Naive thymus-derived CD4-positive, alpha-beta T cell (primary cell): ENCODE measurements at places on chromosomes 2 and 18. TPM values are rescaled to one million over a fixed set of nuclear protein-coding genes. Genes with fewer than 3 reads are reported as not detected.

The SPP2 gene
- total RNA-seq: not detected

DNA sequence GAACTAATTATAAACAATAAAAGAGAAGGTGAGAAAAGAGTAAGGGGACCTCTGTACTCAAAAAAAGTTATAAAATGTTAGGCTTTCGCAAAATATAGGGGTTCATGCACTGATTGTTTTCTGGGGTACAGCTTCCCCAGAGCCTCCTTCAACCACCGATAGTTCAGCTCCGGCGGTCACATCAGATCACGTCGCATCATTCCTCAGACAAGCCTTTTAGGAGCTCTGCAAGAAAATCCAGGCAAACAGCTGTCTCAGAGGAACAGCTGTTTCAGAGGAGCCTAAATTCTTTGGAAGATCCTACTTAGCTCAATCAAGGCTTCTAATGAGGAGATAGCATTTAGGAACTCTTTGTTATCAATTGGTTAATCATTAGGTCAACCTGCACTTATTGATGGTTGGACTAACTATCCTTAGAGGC, 78.7 kb downstream of the MYCN start:
- H3K27me3 ChIP-seq: no peaks in the 10 kb centered on the region
- no peak overlapping the region for H3K4me3 ChIP-seq
- H3K4me1 ChIP-seq: no peaks in the 10 kb centered on the region
- no peak overlapping the region for H3K27ac ChIP-seq
- H3K36me3 ChIP-seq: no peaks in the 10 kb centered on the region

The MCEE gene
- total RNA-seq: 16.4 and 17.6 TPM in 2 replicates

DNA sequence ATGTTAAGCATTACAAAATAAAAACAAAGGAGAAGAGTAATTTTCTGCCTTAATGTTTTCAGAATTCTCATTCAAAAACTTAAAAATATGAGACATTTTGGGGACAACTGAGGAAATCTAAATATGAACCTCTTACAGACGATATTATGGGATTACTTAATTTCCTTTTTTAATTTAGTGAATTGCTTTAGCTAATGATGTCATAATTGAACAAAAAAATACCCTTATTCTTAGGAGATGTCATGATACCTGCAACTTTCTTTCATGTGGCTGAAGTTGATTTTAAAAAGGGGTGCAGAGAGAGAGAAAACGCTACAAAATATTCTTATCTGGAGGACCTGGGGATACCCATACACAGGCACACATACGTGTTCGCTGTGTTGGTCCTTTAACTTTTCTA, 129.3 kb downstream of the ZNF521 start:
- H3K27me3 ChIP-seq: no peaks in the 10 kb centered on the region
- H3K4me1 ChIP-seq: no peaks in the 10 kb centered on the region
- H3K27ac ChIP-seq: no peak overlapping the region
- DNase-seq: no peak
- no peaks in the 10 kb centered on the region for H3K36me3 ChIP-seq

GRCh38 chr2:7033136-7033960, 116.1 kb downstream of the RNF144A start:
- no peak for DNase-seq
- H3K36me3 ChIP-seq: peaks cover 98% of the 10 kb centered on the region
- H3K27me3 ChIP-seq: no peaks in the 10 kb centered on the region
- no peak overlapping the region for H3K27ac ChIP-seq
- no peaks in the 10 kb centered on the region for H3K4me1 ChIP-seq
- H3K4me3 ChIP-seq: no peak overlapping the region

DNA sequence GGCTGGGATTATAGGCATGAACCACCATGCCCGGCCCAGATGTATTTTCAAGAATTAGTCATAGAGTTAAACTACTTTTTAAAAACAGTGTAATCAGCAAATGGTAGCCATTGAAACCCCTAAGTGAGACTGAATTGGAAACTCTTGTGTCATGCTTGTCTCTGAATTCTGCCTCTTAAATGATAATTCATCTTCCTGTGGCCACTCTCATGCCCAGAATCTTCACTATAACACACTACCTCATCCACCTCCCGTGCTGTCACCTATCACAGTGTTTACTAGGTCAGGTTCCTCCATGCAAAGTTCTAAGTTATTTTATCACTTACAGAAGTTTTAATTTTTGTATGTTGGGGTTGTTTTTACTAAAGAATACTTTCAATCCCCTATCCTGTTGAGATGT, 197.5 kb downstream of the PHLPP1 start:
- no peak overlapping the region for H3K27ac ChIP-seq
- H3K27me3 ChIP-seq: no peaks in the 10 kb centered on the region
- no peaks in the 10 kb centered on the region for H3K4me1 ChIP-seq
- no peak for DNase-seq
- no peak overlapping the region for H3K4me3 ChIP-seq

- H3K27ac ChIP-seq: no peak overlapping the region
- no peak for DNase-seq
- no peak overlapping the region for H3K4me3 ChIP-seq
- H3K4me1 ChIP-seq: no peaks in the 10 kb centered on the region
- H3K27me3 ChIP-seq: no peaks in the 10 kb centered on the region
These were observed 32.9 kb downstream of the MTERF4 start for GRCh38 chr2:241068942-241069810.

DNA sequence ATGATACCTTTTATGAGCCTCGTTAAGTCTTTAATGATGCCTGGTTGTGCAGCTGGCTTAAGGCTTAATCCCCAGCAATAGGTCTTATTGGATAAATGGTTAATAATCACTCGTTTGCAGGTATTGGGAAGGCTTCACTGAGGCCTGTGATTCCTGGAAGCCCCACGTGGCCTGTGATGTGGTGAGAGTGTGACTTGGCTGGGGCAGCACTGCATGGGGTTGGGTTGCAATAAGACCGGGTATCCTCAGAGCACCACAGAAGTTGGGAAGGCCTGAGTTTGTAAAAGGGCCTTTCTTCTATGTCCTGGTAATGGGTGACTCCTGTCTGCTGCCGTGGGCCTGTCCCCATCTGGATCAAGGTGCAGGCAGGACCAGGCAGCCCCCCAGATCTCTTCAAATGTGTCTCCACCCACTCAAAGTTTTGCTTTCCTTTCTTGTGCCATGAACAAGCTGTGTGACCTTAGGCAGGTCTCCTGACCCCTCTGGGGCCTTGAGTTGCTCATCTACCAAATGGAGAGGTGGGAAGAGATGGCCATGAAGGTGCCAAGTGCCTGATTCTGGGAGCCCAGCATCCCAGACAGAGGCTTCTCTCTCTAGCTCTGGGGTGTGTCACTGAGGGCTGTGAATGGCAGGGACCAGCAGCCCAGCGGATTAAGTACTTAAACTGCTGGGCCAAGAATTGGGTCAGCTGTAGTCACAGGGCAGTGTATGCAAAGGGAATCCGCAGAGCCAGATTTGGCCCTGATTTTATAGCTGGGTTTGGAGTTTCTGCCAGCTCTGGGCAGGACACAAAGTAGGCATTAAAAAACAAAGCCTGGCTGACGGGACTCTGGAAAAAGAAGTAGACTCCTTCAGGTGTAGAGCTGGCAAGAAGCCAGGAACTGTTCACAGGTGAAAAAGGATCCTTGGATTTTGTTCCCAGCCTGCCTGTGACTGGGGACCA, 24.4 kb downstream of the LBH start:
- no peak for DNase-seq
- H3K27ac ChIP-seq: peak overlapping the region; percentile 86
- H3K4me1 ChIP-seq: peaks cover 95% of the 10 kb centered on the region

DNA sequence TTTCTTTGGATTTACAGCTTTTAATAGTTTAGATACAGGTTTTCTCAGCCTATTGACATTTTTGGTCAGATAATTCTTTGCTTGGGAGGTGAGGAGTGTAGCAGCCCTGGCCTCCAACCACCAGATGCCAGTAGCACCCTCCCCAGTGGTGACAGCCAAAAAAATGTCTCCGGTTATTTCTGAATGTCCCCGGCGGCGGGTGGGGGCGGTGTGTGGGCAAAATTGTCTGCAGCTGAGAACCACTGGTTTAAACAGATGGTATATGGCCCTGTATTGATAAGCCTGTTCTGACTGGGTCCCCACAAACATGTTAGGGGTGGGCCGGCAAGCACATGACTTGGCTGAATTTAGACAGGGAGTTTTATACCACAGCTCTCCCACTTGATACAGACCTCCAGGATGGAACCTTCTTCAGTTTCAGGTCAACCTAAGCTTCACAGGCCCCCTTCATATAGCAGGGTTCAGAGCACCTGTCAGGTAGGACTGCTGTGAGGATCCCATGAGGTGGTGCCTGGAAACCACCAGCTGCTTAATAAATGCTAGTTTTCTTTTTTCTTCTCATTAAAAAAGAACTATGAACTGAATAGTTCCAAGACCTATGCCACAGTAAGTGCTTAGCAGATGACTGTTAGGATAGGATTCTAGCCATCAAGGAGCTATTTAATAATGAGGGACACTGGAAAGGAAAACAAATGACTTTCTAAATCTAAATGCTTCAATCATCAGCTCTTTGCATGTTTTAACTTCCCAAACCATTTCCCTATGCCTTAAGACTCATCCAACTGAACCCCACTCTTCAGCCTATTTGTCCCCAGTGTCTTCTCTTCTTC, 18.1 kb downstream of the LPIN2 start:
- H3K4me1 ChIP-seq: peaks cover 38% of the 10 kb centered on the region
- no peaks in the 10 kb centered on the region for H3K27me3 ChIP-seq
- peak overlapping the region; percentile 35 for H3K4me3 ChIP-seq
- no peaks in the 10 kb centered on the region for H3K36me3 ChIP-seq
- peak; percentile 77 for DNase-seq

The DAPL1 gene
- total RNA-seq: not detected

GRCh38 chr2:162967147-162967546, 128.6 kb upstream of the KCNH7 start:
- H3K4me1 ChIP-seq: no peaks in the 10 kb centered on the region
- no peak overlapping the region for H3K27ac ChIP-seq
- H3K27me3 ChIP-seq: no peaks in the 10 kb centered on the region
- DNase-seq: no peak
- no peaks in the 10 kb centered on the region for H3K36me3 ChIP-seq

GRCh38 chr2:240432430-240432819, 3.0 kb upstream of the GPC1 start:
- no peak overlapping the region for H3K27ac ChIP-seq
- peaks cover 10% of the 10 kb centered on the region for H3K27me3 ChIP-seq
- no peaks in the 10 kb centered on the region for H3K4me1 ChIP-seq

The GPR45 gene
- not detected for total RNA-seq

GRCh38 chr2:240478346-240479110, 43.1 kb downstream of the GPC1 start:
- DNase-seq: no peak
- H3K36me3 ChIP-seq: no peaks in the 10 kb centered on the region
- H3K27ac ChIP-seq: no peak overlapping the region
- H3K27me3 ChIP-seq: no peaks in the 10 kb centered on the region
- no peaks in the 10 kb centered on the region for H3K4me1 ChIP-seq

GRCh38 chr2:153196378-153197058, 282.0 kb downstream of the RPRM start:
- DNase-seq: no peak
- no peak overlapping the region for H3K4me3 ChIP-seq
- H3K27me3 ChIP-seq: no peaks in the 10 kb centered on the region

The LAMA3 gene
- total RNA-seq: not detected

DNA sequence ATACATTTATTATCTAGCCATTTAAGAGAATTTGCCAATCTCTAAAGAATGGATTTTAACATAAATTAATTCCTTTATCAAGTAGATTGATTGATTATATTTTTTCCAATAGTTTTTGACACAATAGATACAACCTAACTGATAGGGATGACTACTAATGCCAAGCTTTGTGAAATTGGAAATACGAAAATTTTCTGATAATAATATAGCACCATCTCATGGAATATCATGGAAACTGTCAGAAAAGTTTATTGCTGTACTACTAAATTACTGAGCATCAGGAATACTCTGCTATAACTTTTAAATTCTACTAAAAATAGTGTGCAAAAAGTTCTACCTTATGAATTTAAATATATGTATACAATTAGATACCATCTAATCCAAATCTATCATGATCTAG, 101.8 kb upstream of the MAP2 start:
- no peak overlapping the region for H3K27ac ChIP-seq
- no peak overlapping the region for H3K4me3 ChIP-seq
- no peaks in the 10 kb centered on the region for H3K36me3 ChIP-seq
- DNase-seq: no peak
- H3K4me1 ChIP-seq: no peaks in the 10 kb centered on the region
- no peaks in the 10 kb centered on the region for H3K27me3 ChIP-seq
